Activated CD4-positive, alpha-beta T cell treated with anti-CD3 and anti-CD28 coated beads, Interleukin-2, amount 10 ng/mL, durations not matched to agents 7 days and 5 days (primary cell): ENCODE measurements at places on chromosomes 2 and 18. TPM values are rescaled to one million over a fixed set of nuclear protein-coding genes. Genes with fewer than 3 reads are reported as not detected.

Gene DUSP2
- total RNA-seq = 14.2 TPM

Gene TWIST2
- not detected for total RNA-seq

Gene NYAP2
- not detected for total RNA-seq

Gene DSG2
- 1.6 TPM for total RNA-seq

Gene NBAS
- 36.5 TPM for total RNA-seq
